ENCODE measurements at places on chromosomes 5 and 9.
A peak's percentile ranks its signal among the peaks of the same experiment; 100 is the strongest.

- no peak for DNase-seq
Measured at GRCh38 chr5:32989815-32990214, 278.7 kb downstream of the NPR3 start.

DNA sequence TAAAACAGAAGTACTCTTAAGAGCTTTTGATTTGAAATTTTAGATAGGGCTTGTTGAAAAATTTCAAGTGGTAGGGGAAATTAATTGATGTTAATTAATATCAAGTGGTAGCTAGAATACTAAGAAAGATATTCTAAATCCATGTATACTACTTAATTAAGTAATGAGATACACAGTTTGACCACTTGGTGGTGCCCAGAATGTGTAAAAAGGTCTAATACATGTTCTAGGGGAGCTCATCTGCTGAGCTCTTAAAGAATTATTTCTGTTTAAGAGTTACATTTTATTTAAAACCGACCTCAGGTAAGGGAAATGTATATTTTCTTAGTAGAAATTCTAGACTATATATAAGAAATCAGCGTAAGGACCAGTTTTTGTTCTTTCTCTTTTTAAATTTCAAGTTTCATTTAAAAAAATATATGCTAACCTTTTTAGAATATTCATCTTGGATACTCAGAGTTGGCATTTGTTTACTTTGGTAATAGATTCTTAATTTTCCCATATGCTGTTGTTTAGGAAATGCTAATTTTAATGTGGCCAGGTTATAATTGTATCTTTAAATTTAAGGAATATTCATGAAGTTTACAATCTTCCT lies 61.5 kb downstream of the LNPEP start:
- no peak for DNase-seq

DNA sequence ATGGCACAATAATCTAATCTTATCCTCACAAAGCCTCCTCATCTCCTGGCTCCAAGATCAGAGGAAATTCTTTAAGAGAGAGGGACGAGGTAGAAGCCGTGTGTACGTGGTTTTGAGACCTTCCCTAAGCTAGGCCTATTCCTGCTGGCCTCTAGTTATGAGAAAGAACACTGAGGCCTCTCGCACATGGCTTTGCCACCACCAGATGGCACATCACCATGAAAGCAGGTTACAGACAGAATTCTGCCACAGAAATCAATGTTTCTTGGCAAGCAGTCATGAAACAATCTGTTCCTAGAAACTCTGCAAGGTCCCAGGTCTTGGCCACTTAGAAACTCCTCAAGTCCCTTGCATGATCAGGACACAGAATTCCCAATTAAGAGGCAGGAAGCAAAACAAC lies 268.2 kb upstream of the TAS2R1 start:
- DNase-seq, result no peak

DNA sequence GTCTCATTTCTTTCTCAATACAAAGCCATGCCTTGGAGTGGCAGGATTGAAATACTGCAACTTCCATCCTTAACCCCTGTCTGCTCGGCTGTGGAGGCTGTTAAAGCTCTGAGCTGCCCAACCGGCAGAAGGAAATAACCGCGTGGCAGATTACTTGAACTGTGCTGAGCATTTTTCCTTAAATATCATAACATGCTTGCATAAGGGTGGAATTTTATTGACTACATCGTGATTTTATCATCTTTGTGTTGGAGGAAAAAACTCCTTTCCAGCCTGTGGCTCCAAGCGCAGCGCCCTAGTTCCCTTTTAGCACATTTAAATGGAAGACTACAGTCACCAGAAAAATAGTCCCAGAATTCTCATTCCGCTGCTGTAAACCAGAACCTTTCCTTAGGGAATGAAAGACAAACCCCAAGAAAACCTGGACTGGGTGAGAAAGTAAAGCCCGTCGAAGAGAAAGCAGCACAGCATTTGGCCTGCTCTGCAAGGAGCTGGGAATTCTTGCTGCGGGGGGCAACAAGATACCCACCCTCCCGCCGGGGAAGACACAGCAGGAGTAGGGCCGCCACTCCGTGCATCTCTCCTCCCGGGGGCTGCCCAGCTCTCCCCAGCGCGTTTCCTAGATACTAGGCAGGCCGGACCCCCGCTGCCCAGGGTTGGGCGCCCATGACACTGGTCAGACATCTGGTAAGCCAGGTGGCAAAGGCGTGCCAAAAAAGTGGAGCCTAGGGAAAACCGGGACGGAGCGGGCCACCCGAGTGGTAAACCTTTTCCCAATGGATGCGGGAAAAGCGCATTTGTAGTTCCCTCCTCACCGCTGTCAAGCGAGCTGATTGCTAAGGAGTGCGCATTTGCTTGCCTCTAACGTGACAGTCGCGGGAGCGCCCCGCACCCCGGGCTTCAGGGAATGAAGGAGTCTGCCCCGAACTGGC lies 1.3 kb downstream of the SHC3 start:
- no peak for DNase-seq

GRCh38 chr9:519579-519978 lies 304.9 kb downstream of the DOCK8 start:
- no peak for DNase-seq

DNA sequence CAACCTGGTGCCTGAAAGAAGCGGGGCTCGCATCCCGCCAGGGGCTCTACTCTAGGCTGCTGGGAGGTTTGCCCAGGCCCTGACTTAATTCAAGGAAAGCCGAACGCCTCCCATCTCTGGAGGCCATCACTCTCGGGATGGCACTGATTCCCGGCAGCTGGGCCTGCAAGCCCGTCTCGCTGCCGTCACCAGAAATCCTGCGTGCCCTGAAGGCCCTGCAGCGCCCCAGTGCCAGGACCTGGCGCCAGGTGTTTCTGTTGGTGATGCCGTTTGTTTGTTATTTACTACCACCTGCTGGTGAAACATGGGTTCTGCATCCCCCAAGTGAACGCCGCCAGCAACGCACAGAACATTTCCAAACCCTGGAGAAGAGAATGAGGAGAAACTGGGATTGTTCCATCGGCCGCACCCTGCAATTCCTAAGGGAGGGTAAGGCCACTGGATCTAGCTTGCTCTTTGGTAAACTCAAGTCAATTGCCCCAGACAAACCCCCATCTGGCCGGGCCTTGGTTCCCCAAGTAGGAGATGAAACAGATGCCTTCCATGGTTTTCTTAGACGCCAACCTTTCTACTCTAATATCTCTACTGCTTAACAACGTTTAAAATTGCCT lies 77.9 kb downstream of the AK8 start:
- DNase-seq, result peak; percentile 36

DNA sequence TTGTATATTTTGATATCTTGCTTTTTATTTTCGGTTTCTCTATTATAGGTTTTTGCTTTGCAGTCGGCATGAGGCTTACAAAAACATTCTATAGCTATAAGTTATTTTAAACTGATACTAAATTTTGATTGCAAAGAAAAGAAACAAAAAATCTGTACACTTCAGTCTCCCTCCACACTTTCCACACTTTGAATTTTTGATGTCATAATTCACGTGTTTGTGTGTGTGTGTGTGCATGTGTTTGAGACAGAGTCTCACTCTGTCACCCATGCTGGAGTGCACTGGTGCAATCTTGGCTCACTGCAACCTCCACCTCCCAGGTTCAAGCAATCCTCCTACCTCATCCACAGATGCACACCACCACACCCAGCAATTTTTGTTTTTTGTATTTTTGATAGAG lies 124.9 kb downstream of the MRPS30 start:
- no peak for DNase-seq

DNA sequence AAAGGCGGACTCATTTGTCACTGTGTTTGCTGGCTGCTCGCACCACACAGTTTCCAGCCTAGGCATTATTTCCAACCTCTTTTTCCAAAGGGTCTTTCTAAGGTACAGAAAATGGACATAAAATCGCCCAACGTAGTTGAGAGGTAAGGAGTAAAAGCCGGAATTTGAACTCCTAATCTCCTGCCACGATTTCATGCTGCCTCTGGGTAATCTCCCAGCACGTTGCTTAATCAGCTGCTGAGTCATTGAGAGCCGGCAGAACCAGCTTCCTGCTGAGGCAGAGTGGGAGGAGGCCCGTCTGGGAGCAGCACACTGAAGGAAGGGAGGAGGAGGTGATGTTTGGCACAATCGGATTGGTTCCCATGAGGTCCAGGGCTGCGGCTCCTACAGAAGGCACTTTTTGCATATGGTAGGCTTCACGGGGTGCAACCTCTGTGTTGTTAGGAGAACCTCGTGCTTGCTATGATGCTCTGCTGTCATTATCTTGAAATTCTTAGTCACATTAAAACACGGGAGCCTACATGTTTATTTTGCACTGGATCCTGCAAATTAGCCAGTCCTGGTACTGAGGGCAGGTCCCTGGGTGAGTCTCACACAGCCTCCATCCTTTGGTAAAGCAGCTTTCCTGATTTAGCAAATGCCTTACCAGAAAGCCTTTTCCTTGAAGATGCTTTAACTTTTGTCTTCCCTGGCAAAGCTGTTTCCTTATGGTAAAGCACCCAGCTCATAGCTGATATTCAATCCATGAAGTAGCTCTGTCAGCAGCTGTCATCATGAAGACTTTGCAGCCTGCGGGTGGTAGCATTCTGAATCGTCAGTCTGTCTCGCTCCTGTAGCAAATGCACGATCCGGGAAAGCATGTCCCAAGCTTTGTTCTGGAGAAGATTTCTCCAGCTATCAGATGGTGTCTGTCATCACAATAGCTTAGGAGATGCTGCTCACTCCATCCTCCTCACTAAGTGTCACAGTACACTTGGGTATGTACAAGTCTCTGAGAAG lies 191.6 kb upstream of the MSX2 start:
- peak; percentile 3 for DNase-seq

DNA sequence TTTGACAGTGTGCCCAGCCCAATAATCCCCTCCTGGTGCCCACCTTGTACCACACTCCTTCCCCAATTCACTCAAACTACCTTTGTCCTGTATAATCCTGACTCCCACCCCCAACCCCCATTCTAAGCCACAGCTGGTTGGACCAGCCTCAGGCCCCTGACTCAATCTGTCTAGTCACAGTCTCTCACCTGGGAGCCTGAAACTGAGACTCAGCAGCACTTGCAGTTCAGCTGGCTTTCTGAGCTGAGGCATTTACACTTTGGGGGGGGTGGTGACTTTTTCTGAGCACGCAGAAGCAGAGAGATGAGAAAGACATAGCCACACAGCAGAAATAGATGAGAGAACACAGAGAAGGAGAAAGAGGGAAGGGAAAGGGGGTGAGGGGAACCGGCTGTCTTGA lies 247.3 kb downstream of the MAN2A1 start:
- no peak for DNase-seq
